ENCODE measurements at places on chromosomes 13 and 19.

- no peak for DNase-seq
These were observed 450 bp downstream of the NDUFA11 start for GRCh38 chr19:5903056-5903623.

DNA sequence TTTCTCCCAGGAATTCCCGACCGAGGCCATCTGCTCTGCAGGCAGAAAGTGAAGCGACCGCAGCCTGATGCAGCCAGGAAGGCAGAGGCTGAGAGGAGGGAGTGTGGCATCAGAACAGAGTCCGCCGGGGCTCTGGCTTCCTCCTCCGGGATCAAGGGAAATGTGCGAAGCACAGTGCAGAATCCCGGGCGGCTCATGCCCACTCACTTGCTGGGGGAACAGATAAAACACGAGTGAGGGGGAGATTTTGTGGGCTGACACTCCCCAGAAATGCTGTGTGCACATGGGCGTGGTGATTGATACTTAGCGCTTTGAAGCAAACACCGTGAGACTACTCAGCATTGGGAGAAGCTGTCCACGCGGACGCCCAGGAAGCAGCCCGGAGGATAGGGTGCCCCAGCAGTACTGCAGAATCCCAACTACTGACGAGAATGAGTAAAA, 75.3 kb upstream of the POMP start:
- no peak for DNase-seq

DNA sequence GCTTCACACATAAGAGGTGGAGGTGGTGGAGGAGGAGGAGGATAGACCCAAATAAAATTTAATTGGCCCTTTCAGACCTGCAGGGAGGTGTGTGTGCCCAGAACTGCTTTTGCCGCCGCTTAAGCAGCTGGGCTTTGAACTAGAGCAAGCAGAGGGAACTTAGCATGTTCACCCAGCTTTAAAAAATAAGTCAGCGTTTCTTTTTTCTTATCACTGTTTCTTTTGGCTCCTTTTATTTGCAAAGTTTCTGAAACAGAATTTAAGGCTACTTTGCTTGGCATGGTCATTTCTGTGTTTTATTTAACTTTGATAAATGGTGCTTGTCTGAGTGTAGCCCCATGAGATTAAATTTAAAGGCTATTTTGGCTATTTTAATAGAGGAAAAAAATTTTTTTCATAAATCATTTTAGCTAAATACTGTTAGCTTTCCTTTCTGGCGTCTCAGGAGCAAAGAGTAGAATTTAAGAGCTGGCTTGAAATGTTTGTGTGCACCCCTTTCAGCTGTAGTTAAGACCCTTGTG, 43.3 kb upstream of the RNF113B start:
- no peak for DNase-seq

DNA sequence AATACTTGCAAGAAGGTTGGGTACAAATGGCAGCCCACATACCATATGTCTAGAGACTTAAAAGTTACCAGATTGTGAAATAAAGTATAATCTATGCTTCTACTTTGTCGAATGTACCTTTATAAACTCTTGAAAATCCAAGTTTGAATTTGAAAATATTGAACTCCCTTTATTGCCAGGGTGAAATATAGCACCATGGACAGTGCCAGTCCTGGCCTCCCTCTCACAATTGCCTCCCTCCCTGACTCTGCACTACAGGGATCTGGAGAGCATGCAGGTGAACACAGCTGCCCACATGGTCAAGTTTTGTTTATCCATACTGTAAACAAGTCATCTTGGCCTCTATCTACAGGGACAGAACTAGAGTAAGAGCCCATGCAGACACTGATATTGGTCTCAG, 394.1 kb upstream of the SLITRK6 start:
- no peak for DNase-seq

DNA sequence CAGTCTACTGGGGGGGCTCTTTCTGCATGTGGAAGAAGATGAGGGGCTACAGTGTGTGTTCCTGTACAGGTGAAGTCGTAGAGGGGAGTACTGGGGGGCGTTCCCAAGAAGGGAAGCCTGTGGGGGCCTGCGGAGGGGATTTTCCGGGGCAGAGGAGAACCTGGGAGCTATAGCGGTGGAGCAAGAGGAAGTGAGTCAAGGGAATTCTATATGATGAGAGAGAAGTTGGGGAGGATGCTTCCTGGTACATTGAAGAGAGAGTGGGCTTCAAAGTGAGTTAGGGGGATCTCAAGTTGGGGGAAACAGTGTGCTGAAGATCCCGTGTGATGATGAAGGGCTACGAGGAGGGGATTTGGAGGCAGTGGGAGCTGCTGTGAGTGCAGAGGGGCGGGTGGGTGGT, 1.9 kb upstream of the CACNG8 start:
- no peak for DNase-seq

DNA sequence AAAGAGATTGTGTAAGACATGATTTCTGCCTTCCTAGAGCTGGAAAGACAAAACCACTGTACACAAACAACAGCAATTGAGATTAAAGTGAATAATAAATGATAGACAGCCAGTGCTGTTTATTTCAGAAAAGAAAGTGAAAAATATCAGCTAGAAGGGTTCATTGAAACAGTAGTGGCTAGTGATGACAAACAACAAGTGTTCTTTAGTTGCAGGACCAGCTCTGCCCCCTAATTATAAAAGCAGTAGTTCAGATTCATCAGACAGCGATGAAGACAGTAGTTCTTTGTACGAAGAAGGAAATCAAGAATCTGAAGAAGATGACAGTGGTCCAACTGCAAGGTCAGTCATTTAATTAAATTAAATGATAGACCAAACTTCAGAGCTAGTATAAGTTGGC, 14.8 kb downstream of the GPALPP1 start:
- DNase-seq = no peak

DNA sequence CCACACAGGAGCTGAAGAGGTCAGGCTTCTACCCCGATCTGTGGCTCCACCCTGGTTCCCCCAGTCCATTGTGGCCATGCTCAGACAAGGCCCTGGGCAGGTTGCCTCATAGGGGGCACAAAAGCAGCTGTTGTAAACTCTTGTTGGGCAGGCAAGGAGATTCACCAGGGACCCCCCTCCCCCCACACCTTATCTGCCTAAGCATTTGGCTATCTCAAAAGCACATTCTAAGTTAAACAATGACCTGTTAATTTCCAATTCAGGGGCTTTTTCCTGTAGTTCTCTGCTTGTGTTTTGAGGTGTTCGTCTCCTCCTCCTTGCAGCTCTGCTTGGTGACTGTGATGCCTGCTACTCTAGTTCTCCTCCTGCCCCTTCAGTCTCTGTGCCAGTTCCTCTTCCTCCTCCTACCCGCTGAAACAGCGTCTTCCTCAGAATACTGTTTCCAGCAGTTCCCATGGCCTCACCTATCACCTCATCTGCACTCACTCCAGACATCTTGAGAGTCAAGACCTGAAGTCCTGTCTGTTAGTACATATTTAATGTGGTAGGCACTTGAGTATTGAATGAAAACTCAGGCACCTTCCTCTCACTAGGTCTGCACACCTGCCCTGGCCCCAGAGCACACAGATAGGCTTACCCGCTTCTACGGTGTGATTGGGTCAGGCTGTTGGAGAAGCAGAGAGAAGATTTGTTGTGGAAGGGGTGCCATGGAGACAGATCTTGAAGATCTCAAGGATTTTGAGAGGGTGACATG, 31.7 kb downstream of the SPATA13 start:
- DNase-seq = no peak

DNA sequence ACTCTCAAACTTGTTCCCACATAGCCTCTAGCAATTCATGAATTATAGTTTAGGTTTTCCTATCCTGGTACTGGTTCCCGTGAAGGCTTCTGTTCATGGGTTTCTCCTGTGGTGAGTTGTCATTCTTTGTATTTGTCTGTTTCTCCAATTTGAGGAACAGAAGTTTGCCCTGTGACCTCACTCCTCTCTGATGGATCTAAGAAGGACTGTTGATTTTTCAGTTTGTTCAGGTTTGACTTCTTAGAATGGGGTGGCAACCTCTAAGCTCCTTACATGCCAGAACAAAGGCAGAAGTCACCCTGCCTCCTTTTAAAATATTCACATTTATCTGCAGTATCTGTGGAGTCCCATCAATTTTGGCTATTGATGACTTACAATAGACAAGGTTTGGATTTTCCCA, 354.0 kb downstream of the SPRY2 start:
- DNase-seq = no peak

DNA sequence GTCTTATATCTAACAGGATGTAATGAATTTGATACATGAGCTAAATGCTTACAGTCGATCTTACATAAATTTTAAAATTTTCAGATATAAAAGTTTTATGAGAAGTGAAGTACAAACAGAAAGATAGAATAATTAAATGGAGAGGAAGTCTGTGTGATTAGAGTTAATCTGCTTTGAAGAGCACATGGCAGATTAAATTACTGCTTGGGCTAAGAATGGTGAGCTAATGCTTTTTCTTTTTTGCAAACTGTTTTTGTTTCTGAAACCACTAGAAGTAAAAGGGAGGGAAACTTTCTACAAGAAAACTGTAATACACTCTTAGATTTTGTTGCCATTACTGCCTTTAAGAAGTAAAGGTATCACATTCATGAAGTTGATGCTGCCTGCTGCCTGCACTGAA, 96.3 kb upstream of the SPRY2 start:
- DNase-seq = no peak
